ENCODE measurements at places on chromosomes 7 and 10.

GRCh38 chr7:100706672-100707311 lies 871 bp downstream of the POP7 start:
- no peak for DNase-seq

DNA sequence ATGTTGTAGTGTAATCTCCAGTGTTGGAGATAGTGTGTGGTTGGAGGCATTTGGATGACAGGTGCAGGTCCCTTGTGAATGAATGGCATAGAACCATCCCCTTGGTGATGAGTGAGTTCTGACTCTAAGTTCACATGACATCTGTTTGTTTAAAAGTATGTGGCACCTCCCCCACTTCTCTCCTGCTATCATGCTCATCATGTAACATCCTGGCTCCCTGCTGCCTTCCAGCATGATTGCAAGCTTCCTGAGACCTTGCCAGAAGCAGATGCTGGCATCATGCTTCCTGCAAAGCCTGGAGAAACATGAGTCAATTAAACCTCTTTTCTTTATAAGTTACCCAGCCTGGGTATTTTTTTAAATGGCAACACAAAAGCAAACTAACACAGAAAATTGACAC lies 499.0 kb upstream of the SEMA3D start:
- DNase-seq: no peak

- DNase-seq: no peak
These were observed 5.0 kb upstream of the TASOR2 start for GRCh38 chr10:5679606-5680005.

- peak; percentile 4 for DNase-seq
These were observed 574 bp upstream of the IL6 start for GRCh38 chr7:22726345-22726906.

GRCh38 chr10:21176934-21177480 lies 279.9 kb upstream of the NEBL start:
- no peak for DNase-seq

GRCh38 chr7:39085189-39085588 lies 107.5 kb downstream of the POU6F2 start:
- no peak for DNase-seq

DNA sequence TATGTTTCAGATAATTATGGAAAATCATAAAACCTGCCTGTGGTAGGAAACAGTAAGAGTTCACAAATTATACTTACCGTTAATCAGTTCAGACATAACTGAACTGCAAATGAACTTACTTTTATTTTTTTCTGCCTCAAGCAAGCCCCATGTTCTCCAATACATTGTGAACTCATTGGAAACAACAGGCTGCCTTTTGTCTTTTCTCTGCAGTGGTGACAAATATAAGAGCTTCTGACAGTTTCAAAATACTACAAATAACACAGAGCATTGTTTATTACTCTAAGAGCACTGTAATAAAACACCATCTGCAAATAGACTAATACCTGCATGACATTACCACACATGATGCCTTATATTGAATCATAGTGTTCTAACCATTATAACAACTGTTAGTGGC lies 94.0 kb upstream of the CDCA7L start:
- DNase-seq: no peak
